ENCODE measurements at places on chromosomes 5 and 9. TPM values are rescaled to one million over a fixed set of nuclear protein-coding genes. Genes with fewer than 3 reads are reported as not detected.

DNA sequence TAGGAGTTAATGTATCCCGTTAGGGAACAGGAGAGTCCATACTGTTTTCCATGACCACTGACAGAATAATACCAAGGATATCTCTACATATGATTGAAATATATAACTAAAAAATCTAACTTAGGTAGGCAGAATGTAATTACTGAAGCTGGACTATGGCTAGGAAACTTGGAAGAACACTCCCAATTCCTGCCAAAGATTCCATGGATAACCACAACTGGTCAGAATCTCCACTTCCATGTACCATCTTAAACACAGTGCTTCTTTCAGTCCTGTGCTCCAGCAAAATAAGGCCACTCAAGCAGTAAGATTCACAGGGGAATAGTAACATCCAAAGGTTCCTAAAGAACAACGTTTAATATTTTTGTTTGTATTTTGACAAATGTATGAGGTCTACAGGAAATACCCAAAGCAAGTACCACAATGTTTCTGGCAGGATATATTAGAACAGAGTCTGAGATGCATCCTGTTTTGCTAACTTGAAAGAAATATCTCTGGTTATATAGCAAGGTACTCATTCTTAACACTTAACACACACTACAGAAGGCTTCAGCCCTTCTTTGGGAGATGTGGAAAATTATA is 295.0 kb downstream of the ADAMTS6 start:
- no peaks in the 10 kb centered on the region for H3K4me1 ChIP-seq
- H3K27me3 ChIP-seq: no peaks in the 10 kb centered on the region
- no peak overlapping the region for H3K27ac ChIP-seq
- no peaks in the 10 kb centered on the region for H3K36me3 ChIP-seq
- no peak overlapping the region for H3K4me3 ChIP-seq
- DNase-seq: no peak

DNA sequence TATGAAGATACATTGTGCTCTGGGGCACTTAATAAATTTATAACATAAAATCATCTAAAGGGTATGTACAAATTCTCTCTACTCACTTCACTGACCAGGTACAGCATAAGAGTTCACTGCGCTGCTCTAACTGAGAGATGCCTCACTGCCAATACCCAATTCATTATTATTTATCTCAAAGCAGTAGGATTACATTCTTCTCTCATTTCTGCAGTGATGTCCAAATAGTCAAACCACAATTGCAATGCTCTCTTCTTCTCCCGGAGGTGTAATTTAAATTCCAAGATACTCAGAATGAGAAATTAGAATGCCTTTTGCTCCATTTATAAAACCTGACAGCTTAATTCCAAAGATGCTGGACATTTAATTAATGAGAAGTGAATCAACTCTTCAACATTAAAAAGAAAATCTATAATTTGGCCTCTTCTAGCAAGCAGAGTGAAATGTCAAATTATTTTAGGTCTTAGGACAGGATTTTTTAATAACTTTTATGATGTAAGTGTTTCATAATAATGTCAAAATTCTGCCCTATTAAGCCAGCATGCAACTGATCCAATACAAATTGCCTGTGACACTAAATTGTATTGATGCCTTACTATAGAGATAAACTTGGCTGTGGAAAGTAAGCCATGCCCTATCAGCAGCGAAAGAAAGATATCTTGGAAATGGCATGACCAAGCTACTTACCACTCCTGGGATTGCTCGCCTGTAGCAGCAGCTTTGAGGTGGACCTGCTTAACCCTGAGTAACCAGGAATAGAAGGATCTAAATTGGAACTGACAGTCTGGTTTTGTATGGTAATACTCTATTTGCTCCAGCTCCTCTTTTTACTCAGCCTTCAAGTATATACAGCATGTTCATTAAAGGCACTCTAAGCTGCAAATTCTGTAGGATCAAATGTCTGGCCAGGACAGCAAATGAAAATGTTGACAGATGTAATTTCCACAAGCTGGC is 374.2 kb upstream of the TYRP1 start:
- no peaks in the 10 kb centered on the region for H3K27me3 ChIP-seq
- H3K27ac ChIP-seq: no peak overlapping the region
- H3K4me1 ChIP-seq: no peaks in the 10 kb centered on the region

GRCh38 chr5:80810425-80810824 is 149.7 kb upstream of the RASGRF2 start:
- no peak overlapping the region for H3K4me3 ChIP-seq
- H3K4me1 ChIP-seq: no peaks in the 10 kb centered on the region
- no peaks in the 10 kb centered on the region for H3K36me3 ChIP-seq
- no peak overlapping the region for H3K27ac ChIP-seq
- DNase-seq: no peak

GRCh38 chr5:7837403-7837802 is 13.5 kb downstream of the CFAP90 start:
- no peak overlapping the region for H3K4me3 ChIP-seq
- H3K27ac ChIP-seq: no peak overlapping the region
- DNase-seq: no peak
- H3K4me1 ChIP-seq: no peaks in the 10 kb centered on the region
- H3K27me3 ChIP-seq: no peaks in the 10 kb centered on the region

- H3K27ac ChIP-seq: peak overlapping the region; percentile 76
- H3K4me1 ChIP-seq: peaks cover 10% of the 10 kb centered on the region
- no peak overlapping the region for H3K4me3 ChIP-seq
- H3K27me3 ChIP-seq: no peaks in the 10 kb centered on the region
- no peak for DNase-seq
These were observed 25.3 kb downstream of the ARRDC3 start for GRCh38 chr5:91357806-91358205.

- no peaks in the 10 kb centered on the region for H3K36me3 ChIP-seq
- H3K4me1 ChIP-seq: peaks cover 26% of the 10 kb centered on the region
- no peak overlapping the region for H3K4me3 ChIP-seq
- peak; percentile 92 for DNase-seq
- peak overlapping the region; percentile 79 for H3K27ac ChIP-seq
These were observed 100.6 kb downstream of the ANGPTL2 start for GRCh38 chr9:127021664-127022363.

- H3K27ac ChIP-seq: peak overlapping the region; percentile 72
- H3K4me3 ChIP-seq: no peak overlapping the region
- H3K36me3 ChIP-seq: no peaks in the 10 kb centered on the region
- no peaks in the 10 kb centered on the region for H3K27me3 ChIP-seq
- no peak for DNase-seq
These were observed 118.6 kb downstream of the ARRDC3 start for GRCh38 chr5:91264311-91265051.

DNA sequence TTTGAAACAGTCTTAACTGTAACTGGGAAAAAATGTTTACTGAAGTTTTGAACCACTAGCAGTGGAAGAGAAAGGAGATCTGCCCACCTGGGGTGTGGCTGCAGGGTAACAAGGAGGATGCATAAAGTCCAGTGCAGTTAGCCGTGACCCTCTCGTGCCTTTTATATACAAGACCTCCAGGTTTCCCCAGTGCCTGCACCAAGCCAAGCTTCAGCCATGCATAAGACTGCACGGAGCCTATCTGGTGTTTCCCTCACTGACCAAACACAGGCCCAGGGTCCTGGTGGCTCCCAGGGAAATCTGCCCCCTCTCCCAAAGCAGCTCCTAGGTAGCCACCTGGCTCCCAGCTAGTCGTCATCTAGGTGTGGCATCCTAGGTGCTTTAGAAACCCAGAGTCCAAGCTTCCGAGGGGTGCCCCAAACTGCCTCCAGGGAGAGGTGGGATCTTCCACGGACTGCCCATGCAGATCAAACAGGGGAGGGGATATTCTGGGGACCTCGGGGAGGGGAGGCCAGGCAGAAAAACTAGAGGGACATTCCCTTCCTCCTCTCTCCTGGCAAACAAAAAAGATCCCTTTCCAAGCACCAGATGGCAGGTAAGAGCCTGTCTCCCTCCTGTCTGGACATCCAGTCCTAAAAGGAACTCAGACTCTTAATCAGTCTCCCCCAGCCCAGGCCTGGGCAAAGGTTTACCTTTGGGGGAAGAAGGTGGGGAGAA is 2.7 kb downstream of the SHB start:
- H3K4me1 ChIP-seq: peaks cover 15% of the 10 kb centered on the region
- peak overlapping the region; percentile 54 for H3K27ac ChIP-seq
- H3K27me3 ChIP-seq: no peaks in the 10 kb centered on the region
- peak overlapping the region; percentile 85 for H3K4me3 ChIP-seq
- H3K36me3 ChIP-seq: no peaks in the 10 kb centered on the region
- no peak for DNase-seq

DNA sequence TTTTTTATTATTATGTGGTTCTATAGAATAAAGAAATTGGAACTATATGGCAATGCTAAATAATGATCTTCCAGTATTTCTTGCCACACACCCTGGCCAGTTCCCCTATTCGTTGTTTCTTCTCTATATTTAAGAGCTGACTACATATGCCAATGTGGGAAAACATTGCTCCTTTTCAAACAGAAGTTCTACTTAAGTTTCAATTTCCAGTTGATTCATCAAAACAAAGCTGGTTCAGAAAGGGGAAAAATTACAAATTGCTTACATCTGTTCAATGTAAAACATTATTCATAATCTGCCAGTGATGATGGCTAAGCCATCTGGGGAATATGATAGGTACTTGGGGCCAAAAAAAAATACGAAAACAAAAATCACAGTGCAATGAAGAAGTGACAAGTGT is 76.9 kb downstream of the ST8SIA4 start:
- H3K36me3 ChIP-seq: no peaks in the 10 kb centered on the region
- no peak overlapping the region for H3K4me3 ChIP-seq
- DNase-seq: no peak
- H3K4me1 ChIP-seq: peaks cover 6% of the 10 kb centered on the region
- H3K27me3 ChIP-seq: no peaks in the 10 kb centered on the region

DNA sequence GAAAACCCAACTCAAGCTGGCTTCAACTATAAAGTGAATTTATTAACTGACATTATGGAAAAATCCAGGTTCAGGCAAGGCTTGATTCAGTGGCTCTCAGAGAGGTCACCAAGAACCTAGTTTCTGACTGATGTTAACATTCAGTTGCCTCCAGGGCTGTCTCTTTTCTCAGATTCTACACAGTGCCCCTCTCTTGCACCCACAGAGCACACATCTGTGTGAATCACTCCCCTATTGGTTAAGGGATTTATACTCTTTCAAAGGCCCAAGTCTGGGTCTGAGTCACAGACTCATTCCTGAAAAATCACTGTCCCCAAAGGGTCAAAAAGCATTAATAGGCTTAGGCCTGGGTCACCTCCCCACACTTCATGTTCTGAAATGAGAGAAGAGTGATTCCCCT is 6.2 kb upstream of the HAVCR2 start:
- no peak overlapping the region for H3K4me3 ChIP-seq
- H3K36me3 ChIP-seq: no peaks in the 10 kb centered on the region
- DNase-seq: no peak
- H3K27ac ChIP-seq: no peak overlapping the region

DNA sequence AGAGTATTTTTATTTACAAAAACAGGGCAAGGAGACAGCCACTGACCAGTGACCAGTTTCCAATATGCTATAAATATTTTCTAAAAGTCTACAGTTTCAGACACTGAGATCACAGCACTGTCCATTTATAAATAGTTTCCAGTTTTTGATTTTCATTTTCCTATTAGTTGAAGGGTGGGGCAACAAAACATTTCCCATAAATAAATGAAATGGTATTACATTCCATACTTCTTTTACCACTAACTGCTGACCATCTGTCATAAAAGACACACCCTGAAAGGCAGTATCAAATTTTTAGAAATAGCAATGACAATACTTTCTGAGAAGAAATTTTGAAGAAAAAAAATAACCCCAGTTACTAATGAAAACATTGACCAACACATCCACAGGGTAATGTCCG is 126.7 kb downstream of the ARSB start:
- no peak overlapping the region for H3K27ac ChIP-seq
- H3K4me3 ChIP-seq: no peak overlapping the region

DNA sequence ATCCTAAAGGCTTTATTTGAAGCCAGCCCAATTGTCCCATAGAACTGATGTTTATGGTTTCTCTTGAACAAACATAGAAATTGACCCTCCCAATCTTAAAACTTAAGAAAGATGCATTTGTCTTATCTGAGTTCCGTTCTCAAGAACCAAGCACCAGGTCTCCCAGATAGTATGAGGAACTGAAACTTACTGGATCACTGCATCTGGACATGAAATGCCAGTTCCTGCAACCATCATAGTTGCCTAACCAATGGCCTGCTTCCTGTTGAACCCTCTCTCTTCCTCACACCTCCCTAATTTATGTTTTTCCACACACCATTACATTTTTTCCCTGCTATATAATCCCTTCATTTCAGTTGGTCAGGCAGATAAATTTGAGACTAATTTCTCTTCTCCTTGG is 478.9 kb downstream of the HTR1A start:
- no peak overlapping the region for H3K4me3 ChIP-seq
- no peak overlapping the region for H3K27ac ChIP-seq

DNA sequence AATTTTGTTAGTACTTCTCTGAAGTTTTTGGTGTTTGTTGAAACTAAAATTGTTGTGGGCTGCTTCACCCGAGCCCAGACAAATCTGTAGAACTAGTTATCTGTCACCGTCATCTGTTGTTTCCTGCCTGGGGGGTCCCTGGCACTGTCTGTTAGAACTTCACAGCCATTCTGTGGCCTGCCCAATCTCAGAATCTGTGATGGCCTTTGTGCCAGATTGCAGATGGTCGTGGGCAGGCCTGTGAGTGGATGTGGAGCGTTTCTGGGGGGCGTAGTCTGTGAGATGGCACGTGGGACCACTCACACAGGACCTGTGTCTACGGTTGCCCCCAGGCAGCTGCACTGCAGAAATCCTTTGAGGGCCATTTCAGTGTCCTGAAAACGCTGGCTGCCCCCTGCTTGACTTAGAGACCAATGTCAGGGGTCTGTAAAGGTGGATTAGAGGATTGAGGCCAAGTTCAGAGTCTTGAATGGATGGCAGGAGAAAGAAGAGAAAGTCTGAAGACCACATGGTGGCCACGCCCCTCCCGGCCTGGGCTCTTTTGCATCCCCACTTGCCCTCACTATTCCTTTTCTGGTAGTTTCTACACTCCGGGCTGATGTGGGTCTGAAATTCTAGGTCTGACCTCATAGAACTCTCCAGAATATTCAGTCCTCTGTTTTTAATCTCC is 38.3 kb downstream of the TRIO start:
- no peaks in the 10 kb centered on the region for H3K27me3 ChIP-seq
- no peak overlapping the region for H3K27ac ChIP-seq
- no peaks in the 10 kb centered on the region for H3K36me3 ChIP-seq
- peaks cover 56% of the 10 kb centered on the region for H3K4me1 ChIP-seq
- DNase-seq: no peak

- H3K27me3 ChIP-seq: no peaks in the 10 kb centered on the region
- H3K4me3 ChIP-seq: no peak overlapping the region
- no peaks in the 10 kb centered on the region for H3K4me1 ChIP-seq
These were observed 166.4 kb downstream of the SLF1 start for GRCh38 chr5:94784536-94785505.

GRCh38 chr9:128788445-128788844 is 1.4 kb downstream of the TBC1D13 start:
- peak overlapping the region; percentile 81 for H3K4me3 ChIP-seq
- H3K27ac ChIP-seq: peak overlapping the region; percentile 92
- H3K27me3 ChIP-seq: no peaks in the 10 kb centered on the region
- DNase-seq: no peak

GABRA1 gene
- not detected for total RNA-seq

ANKRA2 gene
- total RNA-seq: 12.4 TPM

PCDHGB4 gene
- total RNA-seq: 2.1 TPM

IL17B gene
- total RNA-seq: 1.2 TPM

FER gene
- total RNA-seq: 4.2 TPM

TMEM171 gene
- total RNA-seq: not detected

CCL28 gene
- total RNA-seq: 0.25 TPM

CARTPT gene
- not detected for total RNA-seq

CTXN3 gene
- total RNA-seq: not detected

ARHGEF39 gene
- not detected for total RNA-seq

PKD2L2 gene
- 0.94 TPM for total RNA-seq

TPD52L3 gene
- not detected for total RNA-seq
